ENCODE measurements at places on chromosomes 5 and 9.

- no peak for DNase-seq
Observed at GRCh38 chr9:20373263-20373662, 249.0 kb downstream of the MLLT3 start.

GRCh38 chr9:95816716-95817115, 58.8 kb upstream of the ERCC6L2 start:
- no peak for DNase-seq

GRCh38 chr5:66144834-66145390, 812 bp downstream of the SREK1 start:
- DNase-seq: no peak

DNA sequence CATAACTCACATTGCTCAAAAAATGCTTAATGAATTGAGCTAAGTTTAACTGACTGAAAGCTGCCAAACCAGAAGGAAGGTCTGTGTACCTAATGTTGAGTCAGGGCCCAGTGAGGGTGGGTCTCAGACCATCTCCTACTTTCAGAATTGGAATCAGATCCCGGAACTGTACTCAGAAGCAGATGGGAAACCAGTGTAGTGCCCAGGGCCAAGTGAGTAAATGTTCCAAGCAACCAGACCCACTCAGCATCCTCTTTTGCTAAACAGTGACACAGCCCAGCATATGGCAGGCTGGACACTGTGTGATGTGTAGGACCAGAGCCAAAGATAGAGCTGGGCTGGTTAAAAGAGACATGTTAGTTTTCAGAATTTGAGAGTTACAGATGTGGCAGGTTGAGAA, 94.1 kb downstream of the PLCXD3 start:
- no peak for DNase-seq

Measured in stimulated activated CD8-positive, alpha-beta memory T cell treated with anti-CD3 and anti-CD28 coated beads, Interleukin-4, amount 100 ng/mL, for 1 hour (primary cell).